Frontal cortex (tissue), 4 donors: ENCODE measurements at places on chromosomes 5 and 9. TPM values are rescaled to one million over a fixed set of nuclear protein-coding genes. Genes with fewer than 3 reads are reported as not detected.

GRCh38 chr5:79074641-79075040, 5.1 kb downstream of the BHMT2 start:
- no peak for DNase-seq

Gene GAS1
- 18.3 TPM for total RNA-seq

Gene FAM151B
- 38.3 TPM for total RNA-seq

- no peak for DNase-seq
These were observed 586.4 kb downstream of the ACTL7B start for GRCh38 chr9:108269371-108269770.

- DNase-seq, result no peak
These were observed 124.7 kb upstream of the SEMA6A start for GRCh38 chr5:116699332-116699731.

GRCh38 chr5:88553136-88553875, 284.7 kb upstream of the TMEM161B start:
- DNase-seq, result no peak

Gene PCDHA4
- total RNA-seq, result 12.2 TPM

Gene CNTFR
- 9.8 TPM for total RNA-seq

Gene IL4
- total RNA-seq, result not detected
